ENCODE measurements at places on chromosomes 7 and 10. TPM values are rescaled to one million over a fixed set of nuclear protein-coding genes. Genes with fewer than 3 reads are reported as not detected.

DNA sequence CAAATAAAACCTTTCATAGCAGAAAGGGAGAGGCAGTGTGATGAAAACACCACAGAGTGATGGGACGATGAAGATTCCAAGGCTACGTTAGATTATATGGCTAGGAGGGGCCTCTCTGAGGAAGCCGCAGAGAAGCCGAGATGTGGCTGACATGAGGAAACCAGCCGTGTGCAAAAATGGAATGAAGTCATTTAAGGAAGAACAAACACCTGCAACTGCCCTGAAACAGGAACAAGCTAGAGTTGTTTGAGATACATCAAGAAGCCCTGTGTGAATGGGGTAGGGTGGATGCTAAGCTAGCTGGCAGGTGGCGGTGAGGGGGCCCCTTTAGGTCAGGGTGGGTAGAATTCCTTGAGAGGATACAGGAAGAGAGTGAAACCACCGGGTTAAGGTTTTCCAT, 129.5 kb downstream of the KLF6 start:
- no peak for DNase-seq

DNA sequence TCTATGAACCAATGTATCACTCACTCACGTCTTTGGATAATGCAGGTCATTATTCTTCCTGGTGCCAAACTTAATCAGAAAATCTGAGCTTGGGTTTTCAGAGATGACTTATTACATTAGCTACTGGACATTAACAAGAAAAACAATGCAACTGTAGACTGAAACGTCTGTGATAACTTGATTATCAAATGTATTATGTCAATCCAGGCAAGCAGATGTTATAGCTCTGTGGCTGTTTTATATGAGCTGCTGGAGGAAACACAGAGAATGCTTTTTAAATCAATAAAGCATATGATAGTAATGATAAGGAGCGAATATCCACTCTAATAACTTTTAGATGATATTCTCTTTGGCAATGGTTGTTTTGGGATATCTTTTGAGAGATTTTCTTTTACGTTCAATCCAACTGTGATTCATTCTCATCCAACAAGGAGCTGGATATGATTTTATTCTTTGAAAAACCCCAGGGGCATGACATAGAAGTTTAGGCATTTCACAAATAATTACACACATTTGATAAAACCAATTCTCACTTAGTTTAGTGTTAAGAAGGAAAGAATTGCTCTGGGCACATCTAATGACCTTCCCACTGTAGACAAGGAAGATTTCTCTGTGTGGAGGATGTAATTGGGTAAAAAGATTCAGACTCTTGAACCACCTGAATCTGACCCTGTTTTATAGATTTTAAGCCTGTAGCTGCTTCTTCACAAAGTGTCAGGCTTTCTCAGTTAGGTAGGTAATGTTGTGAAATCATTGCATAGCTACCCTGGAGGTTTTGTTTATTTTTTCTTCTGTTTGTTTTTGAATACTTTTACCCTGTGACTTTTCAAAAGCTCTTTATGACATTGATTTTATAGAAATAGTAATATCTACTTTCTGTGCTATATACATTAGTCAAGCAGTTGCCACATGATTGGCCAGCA, 1124.7 kb downstream of the DNAJB9 start:
- DNase-seq: no peak

DNA sequence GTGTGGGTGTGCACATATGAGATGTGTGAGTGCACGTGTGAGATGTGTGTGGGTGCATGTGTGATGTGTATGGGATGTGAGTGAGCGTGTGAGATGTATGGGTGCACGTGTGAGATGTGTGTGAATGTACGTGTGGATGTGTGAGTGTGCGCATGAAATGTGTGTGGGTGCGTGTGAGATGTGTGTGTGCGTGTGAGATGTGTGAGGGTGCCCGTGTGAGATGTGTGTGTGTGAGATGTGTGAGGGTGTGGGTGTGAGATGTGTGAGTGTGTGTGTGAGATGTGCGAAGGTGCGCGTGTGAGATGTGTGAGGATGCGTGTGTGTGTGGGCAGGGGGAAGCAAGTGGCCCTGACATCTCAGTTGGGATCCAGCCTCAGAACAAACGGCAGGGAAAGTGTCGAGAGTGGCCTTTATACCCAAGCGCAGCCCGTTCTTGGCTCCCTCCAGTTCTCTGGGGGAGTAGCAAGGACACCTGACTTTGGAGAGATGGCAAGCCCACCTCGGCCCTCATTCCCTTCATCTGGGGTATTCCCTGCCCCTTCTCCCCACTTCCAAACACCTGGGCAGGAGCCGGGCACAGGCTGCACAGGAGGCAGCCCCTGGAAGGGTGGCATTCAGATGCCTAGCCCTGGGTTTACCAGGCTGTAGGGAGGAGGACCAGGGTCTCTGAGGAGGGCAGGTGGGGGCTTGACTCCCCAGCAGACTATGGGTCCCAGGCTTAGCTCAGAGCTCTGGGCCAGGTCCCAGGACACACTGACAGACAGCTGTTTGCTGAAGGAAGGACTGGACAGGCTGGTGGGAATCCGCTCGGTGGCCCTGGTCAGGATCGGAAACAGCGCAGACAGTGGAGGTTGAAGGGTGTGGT, 31.6 kb downstream of the PPIF start:
- no peak for DNase-seq

GRCh38 chr10:78645169-78645686, 423.5 kb upstream of the ZMIZ1 start:
- no peak for DNase-seq

GRCh38 chr10:125550362-125550761, 132.6 kb downstream of the TEX36 start:
- no peak for DNase-seq

DNA sequence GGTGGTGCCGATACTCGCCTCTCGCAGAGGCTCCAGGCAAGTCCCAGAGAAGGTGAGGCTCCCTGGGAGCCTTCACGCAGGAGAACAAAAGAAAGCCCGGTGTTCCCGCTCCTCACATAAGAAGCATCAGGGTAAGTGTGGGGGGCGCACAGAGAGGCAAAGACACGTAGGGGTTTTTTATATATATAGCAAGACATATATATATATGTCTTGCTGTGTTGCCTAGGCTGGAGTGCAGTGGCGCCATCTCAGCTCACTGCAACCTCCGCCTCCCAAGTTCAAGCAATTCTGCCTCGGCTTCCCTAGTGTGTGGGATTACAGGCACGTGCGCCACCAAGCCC, 61.3 kb downstream of the PDIA4 start:
- DNase-seq: no peak

GRCh38 chr7:31309407-31309806, 31.1 kb downstream of the NEUROD6 start:
- DNase-seq: no peak

DNA sequence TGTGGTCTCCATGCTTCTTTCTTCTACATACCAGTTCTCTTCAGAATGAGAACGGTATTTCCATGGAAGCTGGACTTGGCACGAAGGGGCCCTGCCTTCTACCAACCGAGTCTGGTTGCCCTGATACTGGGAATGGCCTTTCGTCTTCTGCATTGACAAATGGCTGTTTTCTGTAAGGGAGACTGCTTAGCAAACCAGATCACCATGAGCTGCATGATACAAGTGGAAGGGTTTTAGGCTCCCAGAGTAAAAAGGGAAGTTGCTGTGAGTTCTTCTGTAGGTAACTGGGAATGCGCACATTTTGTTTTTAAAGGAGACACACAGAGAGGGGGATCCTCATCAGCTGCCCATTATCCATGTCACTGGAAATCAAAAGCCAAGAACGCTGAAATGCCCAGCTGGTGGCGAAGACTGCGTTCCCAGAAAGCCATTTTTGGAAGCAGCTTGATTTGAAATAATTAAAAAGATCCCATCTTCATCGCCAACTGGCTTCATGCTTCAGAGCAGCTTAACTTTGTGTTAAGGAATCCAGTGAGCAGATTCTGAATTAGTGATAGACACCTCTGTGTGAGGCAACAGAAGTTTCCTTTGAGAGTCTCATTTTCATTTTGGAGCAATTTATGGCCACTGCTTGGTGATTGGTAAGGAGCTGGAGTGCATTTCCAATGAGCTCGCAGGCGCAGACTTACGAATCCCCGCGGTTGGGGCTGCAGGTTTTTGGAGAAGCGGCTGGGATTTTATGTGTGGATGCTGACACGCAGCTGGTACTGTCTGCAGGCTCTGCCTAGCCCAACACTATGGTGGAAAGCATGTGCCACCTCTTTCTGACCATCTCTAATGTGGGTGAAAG, 672.7 kb upstream of the FOXK1 start:
- no peak for DNase-seq

- no peak for DNase-seq
Observed at GRCh38 chr7:89772276-89772675, 382.0 kb upstream of the STEAP1 start.

DNA sequence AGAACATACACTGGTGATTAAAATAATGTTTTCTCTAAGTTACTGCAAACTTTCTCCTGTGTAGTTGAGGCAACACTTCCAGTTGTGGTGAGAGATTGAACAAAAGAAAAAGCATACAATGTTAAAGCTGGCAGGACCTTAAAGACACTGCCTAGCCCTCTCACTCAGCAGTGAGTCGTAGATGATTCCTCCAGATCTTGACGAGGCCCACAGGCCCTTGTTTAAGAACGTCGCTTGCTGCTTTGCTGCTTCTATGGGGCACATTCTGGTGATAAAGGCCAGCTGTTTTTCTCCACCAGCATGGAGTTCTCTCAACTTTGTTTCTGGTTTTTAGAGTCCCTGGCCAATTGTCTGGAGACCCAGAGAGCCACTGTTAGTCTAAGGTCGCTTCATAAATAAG, 2.8 kb upstream of the DENND11 start:
- no peak for DNase-seq

DNA sequence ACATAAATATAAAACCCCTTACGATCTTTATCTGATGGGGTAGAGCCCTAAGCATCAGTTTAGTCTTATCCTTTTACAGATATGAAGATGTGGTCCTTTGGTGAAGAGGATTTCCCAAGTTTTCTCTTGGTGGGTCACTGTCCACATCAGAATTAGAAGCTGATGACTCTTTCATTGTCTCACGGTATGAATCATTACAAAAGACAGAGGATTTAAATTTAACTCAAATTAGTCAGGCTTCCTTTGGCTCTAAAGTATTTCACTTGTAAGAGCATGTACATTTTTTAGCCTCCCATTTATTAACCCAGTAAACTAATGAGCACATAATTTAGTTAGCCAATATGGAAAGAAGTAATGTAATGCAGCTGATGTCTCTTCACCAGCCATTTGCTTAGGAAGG, 49.9 kb upstream of the TMEM26 start:
- no peak for DNase-seq

PON3 gene
- polyA plus RNA-seq: 0.39 TPM

ASZ1 gene
- polyA plus RNA-seq: not detected

PLXDC2 gene
- polyA plus RNA-seq: 9.2 TPM

NRP1 gene
- polyA plus RNA-seq: 0.15 TPM
